ENCODE measurements at places on chromosomes 13 and 19.

DNA sequence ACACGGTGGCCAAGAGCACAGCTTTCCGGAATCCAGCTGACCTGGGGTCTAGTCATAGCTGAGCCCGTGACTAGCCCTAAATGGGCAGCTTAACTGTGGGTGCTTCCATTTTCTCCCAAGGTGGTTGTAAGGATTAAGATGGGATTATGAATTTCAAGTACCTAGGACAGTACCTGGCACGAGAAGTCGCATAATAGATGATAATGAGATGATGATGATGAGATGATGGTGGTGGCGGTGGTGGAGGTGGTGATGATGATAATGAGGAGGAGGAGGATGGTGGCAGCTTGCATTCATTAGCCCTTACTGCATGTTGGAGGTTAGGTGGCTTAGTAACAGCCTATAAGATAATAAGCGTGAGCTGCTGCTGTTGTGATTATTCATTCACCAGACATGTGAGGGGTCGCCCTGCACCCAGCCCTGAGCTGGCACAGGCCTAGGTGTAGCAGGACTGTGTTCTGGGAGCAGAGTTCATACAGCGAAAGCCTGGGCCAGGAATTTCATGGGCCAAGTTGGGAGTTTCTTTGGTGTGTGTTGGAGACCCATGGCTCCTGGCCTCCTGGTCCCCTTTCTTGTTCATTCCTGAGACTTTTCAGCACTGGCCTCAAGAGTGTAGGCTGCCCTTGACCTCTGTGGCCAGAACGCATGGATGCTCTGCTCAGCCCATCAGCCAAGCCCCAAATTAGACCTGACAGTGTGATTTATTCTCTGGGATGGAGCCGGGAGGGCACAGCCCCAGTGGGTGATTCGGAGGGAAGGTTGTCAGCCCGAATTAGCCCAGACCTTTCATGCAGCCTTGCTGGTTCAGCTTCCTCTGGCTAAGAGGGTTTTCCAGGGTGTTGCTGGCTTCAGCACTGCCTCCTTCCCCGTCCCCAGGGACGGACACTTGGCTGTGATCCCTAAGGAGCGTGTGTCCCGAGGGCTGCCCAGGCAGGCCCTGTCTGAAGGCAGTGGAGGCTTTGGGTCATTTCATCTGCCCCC is 128.8 kb downstream of the SIPA1L3 start:
- peak; percentile 28 for DNase-seq

GRCh38 chr19:2455851-2456570 is 748 bp downstream of the LMNB2 start:
- peak; percentile 44 for DNase-seq

- DNase-seq = no peak
Measured at GRCh38 chr13:50222569-50223332, 207.5 kb downstream of the KCNRG start.

DNA sequence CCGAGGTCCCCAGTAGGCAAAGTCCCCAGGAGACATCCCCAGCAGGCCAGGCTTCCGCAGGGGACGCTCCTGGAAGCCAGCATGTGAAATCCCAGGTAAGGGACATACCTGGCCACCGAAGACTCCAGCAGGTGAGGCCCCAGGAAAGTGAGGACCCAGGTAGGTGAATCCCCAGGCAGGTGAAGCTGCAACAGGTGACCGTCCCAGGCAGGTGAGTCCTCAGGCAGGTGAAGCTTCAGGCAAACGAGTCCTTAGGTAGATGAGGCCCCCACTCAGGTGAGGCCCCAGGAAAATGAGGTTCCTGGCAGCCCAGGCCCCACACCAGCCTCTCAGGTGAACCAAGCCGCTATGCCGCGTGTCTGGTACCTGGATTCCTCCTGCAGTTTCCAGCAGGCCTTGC is 8.3 kb downstream of the FUT6 start:
- no peak for DNase-seq

DNA sequence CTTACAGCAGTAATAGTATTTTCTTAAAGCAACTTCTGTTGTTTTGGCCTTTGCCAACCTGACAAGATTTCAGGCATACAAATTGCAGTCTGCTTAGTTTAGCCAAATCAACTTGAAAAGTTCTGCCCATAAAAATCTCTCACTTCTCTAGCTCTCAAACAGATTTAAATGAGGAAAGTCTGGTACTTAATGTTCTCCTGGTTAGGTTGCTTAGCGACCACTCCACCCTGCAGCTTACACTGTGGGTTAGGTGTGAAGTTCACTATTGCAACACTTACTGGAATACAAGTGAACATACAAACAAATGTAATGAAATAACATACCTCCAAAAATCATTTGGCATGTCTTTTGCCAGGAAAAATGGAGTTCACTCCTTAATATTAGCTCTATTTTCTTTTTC is 178.7 kb upstream of the PCDH9 start:
- DNase-seq = no peak

DNA sequence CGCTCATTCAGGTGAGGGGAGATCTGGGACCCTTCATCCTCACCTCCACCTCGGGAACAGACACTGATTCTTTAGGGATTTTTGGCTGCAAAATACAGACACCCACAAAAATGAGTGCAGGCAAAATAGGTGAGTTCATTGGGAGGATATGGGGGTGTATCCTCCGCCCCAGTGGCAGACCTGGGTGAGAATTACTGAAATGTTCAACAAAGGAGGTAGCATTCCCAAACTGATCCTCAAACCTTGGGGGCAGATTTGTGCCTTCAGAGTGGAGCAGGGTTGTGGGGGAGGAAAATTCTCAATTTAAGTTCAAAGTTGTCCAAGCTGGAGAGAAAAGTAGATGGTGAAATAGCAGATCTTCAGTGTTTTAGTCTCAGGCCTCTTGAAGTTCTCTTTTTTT is 31.3 kb upstream of the SIN3B start:
- DNase-seq = no peak

DNA sequence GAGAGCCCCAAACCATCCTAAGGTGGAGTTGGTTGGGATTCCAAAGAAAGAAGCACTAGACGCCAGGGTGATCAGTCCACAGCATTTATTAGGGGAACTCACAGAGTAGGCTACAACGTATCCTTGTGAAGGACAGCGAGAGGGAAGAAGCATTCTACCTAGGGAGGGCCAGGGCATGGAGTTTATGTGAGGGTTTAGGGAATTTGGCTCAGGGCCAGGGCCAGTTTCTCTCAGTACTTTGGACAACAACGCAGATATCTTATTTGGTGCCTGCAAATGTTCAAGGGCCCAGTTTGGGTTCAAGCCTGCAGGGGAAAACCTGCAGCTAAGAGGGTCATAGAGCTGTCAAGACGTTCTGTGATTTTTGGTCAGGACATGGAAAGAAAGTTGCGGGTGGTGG is 73.9 kb upstream of the GJB6 start:
- DNase-seq = no peak

- no peak for DNase-seq
Measured at GRCh38 chr19:2527171-2527570, 51.2 kb downstream of the GADD45B start.

GRCh38 chr13:32150794-32151193 is 119.2 kb downstream of the FRY start:
- no peak for DNase-seq

DNA sequence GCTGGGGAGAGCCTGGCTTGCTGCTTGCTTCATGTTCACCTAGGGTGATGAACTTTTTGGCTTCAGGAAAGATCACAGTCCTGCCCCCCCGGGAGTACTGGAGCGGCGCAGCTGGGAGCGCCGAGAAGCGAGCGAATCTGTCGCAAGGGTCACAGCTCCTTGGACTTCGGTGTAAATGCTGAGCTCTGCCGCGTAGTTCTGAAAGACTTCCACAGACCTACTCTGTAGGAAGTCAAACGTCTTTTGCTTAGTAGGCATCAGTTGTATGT is 2.7 kb downstream of the ING1 start:
- no peak for DNase-seq

DNA sequence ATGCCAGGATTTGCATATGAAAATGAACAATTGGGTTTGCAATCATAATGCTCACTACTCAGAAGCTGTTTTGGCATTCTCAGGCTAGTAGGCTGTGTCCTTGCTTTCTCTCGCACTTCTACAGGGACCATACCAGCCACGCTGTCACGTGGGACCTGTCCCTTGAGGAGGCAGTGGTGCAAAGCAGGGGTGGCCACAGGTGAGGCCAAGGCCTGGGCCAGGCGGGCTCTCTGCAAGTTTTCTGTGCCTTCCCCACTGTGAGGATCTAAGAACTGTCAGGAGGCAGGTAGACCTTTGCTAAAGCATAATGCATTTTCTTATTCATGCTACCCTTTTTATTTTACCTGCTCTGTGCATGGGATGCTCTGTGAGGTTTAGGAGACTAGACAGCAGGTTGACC is 89.4 kb upstream of the IRS2 start:
- no peak for DNase-seq

GRCh38 chr19:3499738-3500428 is 591 bp downstream of the DOHH start:
- DNase-seq = no peak

DNA sequence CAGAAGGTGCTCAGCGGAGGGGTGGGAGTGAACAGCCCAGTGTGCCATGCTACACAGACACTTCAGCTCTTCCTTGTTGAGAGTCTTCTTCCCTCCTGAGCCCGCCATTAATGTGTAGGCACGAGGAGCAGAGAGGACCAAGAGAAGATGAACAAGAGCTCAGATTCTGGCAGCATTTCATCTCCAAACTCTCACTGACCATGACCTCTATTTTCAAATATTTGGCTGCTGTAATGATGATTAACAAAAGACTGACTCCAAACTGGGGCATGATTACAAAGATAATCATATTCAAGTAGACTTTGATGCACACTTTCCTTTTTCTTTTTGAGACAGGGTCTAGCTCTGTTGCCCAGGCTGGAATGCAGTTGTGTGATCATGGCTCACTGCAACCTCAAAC is 236.5 kb downstream of the DCLK1 start:
- DNase-seq = no peak

DNA sequence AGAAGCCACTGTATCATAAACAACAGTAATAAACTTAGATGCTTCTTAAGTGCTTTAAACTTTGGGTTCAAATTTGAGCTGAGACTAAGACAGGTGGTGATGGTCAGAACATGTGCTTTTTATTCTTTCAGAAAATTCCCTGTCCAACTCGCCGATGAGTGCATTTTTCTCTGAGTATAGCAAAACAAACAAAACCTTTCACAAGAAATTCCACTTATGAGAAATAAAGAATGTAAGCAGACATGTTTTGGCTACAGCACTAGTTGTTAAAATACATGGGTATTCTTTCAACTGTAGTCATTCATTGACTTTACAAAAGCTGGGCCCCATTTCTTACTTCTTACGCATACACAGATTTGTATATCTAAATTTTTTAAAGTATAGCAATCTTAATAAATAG is 125.6 kb downstream of the SPRY2 start:
- DNase-seq = no peak

DNA sequence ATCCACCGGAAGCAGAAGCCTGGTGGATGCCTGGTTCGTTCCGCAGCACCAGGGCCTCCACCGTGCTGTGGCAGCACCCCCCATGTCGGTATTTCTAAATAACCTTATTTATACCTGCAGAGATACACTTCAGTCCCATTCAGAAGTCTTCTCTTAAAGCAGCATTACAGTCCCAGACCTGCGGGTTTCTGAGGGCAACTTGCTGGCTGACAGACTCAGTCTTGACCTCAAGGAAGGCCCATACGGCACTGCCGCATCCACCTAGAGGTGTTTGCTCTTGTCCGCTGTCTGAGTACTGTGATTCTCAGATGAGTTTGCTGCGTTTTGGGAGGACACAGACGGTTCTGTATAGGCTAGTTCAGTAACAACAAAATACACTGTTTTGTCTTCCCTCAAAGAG is 16.9 kb upstream of the TEX29 start:
- DNase-seq = no peak

DNA sequence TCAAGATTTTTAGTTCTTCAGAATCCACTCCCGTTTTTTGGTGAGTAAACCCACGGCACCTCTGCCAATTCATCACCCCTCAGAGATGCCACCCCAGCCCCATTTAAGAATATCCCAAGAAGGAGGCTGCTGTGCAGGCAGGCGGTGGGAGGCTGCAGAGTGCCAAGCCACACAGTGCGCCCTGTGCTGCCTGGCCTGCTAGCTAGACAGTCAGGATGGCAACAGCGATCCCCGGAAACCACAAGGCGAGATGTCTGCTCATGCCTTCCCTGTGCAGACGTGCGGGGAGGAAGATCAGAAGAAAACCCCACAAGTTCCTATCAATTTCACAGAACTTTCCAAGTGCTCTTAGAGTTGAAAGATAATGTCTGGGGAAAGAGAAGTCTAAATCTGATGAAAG is 64.8 kb upstream of the GPR183 start:
- no peak for DNase-seq

GRCh38 chr13:33518452-33518851 is 232.9 kb upstream of the STARD13 start:
- DNase-seq = no peak

DNA sequence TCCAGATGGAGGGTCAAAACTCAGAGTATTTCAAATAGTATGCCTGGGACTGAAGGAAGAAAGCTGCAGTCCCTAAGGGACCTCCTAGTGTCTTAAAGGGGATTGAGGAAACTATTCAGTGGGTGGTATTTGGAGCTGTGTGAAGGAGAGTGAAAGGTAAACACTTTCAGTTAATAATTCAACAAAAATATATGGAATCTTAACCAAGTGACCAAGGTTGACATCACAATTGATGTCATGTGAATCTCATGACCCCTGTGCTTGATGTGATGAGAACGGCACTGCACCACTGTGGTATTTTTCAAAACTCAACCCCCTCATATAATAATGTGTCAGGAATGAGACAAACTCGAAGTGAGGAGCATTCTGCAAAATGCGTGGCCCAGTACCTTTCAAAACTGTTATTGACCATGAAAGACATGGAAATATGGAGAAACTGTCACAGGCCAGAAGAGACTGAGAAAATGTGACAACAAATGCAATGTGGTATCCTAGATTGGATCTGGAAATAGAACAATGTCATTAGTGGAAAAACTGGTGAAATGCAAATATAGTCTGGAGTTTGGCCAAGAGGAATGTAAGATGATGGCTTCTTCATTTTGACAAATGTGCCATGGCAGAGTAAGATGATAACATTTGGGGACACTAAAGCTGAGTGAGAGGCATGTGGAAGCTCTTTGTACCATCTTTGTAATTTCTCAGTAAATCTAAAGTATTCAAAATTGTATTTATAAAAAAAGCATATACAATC is 553.9 kb downstream of the RFC3 start:
- DNase-seq = no peak

GRCh38 chr13:80989747-80990146 is 648.8 kb upstream of the SPRY2 start:
- no peak for DNase-seq

All from BE2C (cell line).